Tibial artery (tissue), 4 donors: ENCODE measurements at places on chromosomes 3 and 15.
A peak's percentile ranks its signal among the peaks of the same experiment; 100 is the strongest.

DNA sequence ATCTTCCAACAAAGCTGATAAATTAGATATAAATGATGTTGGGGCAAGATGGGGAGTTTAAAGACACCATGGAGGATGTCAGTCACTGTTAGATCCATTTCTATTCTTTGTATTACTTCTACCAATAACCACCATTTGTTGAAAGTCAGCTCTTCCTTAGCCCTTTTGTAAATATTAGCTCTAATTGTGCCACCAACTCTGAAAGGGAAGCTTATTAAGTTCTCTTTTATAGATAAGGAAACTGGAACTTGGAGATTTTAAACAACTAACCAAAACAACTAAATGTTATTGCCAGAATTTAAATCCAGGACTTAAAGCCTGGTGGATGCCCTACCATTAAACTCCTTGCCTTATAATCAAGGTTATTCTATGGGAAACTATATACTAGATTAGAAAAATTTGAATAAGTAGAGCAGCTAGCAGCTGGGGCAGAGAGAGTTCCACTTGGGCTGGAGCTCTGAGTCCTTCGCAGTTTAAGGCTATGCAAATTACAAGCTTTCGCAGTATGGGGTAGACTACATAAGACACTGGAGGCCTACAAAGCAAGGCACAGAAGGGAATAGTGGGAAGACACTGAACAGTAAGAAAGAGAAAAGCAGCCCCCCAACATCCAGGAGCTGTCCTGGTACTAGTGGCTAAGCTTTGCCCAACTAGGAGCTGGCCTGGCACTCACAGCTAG, 52.6 kb downstream of the TM4SF18 start:
- no peak for DNase-seq

DNA sequence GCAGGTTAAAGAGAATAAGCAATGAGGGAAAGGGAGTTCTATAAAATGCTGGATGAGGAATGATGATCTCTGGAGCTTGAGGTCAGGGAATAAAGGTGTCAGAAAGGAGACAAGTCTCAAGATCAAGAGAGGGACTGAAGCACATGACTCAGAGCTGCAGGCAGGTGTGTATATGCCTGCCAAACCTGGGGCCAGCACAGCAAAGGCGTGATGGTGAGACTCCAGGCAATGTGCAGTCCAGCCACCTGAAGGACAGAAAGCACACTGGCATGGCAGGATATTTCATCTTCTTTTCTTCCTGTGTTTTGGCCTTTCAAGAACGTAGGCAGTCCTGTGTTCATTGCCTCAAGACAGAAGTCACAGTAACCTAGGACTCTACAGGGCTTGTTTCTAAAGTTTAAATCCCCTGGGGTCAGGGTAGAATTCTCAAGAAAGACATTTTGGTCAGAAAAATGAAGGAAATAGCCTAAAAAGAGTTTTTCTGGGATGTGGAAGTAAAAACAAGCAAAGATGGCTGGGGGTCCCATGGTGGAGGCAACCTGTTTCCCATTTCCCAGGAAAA, 55.5 kb upstream of the TOPAZ1 start:
- DNase-seq: no peak

DNA sequence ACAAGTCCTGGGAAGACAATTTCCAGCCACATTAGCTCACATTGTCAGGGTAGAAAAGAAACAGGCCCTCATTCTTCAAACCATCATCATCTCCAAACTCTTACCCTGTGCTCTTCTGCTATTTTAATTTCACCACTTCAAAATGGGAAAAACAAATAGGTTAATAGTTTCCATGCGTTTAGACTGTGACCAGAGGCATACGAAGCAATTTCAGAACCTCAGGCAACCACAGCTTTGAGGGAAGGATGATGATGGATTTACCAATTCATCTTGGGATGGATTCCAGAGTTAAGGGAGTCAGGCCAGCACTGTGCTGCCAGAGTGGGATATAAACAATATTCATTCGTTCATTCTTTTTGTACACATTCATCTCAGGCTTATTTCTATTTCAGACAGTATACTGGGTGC, 307.8 kb upstream of the TPRG1 start:
- no peak for DNase-seq

- no peak for DNase-seq
Observed at GRCh38 chr3:10352146-10352911, 31.4 kb upstream of the SEC13 start.

DNA sequence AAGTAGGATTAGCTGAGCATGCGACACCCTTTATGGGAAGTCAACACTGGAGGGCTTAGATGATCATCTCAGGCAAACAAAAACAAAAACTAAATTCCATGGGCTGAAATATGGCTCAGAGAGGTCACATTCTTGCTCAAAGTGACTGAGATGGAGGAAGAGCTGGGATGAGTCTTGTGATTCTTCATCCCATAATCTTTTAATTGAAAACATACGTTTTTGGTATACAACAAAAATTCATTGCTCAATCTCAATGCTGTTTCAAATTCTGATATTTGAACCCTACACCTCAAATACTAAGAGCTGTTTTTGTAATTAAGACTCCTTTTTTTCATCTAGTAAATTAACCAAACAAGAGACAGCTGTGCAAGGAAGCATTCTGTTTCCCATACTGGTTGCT, 257.0 kb downstream of the NR1D2 start:
- DNase-seq: no peak

GRCh38 chr3:30681649-30682211, 75.3 kb downstream of the TGFBR2 start:
- no peak for DNase-seq

DNA sequence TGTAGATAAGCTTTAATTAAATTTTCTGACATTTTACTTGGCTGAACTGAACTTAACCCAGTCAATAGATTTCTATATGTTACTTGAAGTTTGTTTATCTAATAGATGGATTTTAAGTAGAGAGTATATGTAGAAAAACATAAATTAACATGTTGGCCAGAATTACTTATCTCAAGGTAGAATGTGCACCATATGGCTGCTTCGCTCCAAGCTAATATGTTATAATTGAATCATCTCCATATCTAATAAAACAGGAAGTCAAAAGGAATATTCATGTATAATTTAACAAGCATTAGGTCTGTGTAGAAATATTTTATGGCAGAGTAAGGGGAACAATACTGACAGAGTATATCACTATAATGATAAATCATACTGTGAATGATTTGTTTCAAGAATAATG, 650.7 kb upstream of the ALCAM start:
- DNase-seq: no peak

DNA sequence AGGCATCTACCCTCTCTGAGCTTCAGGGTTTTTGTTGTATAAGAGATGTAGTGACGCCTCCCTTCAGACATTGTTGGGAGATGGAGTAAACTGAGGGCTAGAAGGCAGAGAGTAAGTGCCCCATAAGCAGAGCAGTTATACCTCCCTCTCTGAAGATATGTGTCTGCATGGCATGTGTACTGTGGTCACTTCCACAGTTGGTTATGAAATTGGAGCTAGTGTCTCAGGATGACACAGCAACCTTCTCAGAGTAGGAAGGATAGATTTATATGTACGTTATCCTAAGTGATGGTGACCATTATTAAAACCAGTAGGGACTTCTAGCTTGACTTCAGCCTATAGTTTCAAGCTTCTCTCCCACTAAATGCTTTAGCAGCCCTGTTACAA, 17.9 kb downstream of the PXK start:
- DNase-seq: no peak

- no peak for DNase-seq
Observed at GRCh38 chr3:32780735-32781210, 37.0 kb upstream of the TRIM71 start.

DNA sequence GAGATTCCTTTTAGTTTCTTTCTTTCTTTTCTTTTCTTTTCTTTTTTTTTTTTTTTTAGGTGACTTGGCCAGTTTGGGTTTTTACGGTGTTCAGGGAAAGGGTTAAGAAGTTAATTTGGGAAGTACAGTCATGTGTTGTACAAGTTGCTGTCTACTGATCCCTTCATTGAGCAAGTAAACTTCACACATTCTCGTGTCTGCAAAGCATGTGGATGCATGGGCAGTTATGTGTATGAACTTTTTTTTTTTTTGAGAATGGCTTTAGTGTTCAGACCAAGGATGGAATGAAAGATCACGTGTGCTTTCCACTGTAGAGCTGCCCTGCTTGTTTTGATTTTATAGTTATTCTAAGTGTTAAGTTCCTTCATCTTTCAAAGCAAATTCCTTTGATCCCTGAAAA, 132.3 kb downstream of the PGPEP1L start:
- DNase-seq: no peak

DNA sequence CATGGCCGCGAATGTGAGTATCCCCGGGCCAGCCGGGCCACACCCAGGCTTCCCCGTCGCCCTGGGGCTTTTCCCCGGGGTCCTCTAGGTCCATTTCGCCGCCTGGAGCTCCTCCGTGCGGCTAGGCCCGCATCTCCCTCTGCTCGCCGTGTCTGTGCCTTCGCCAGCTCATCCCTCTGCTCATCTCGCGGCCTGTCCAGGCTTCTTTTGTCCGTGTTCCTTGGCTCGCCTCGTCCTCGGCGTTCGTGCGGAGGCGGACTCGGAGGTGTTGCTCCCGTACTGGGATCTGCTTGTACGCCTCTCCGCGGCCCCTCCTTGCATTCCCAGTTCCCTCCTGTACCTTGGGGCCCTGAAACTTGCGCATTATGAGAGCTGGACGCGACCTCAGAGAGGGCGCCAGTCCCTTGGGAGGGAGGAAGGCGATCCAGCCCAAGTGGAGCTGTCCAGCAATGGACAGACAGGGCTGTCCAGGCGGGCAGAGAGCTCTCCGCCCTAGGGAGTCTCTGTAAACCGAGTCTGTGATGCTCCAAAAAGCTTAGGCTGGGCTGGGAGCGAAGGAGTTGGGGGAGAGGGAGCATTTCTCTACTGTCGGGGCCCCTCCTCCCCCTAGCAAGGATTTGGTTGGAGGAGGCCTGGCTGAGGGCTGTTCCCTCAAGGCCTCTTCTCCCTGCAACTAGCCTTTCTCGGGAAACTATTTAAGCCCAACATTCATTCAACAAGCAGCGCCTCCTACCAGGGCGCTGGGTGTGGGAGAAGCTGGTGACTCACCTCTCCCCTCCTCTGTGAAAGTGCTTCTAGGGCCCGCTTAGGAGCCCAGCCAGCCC, 553 bp downstream of the TMEM43 start:
- peak; percentile 91 for DNase-seq

GRCh38 chr15:35440265-35440664, 105.7 kb downstream of the DPH6 start:
- no peak for DNase-seq

- DNase-seq: no peak
Observed at GRCh38 chr3:120983841-120984240, 75.8 kb downstream of the STXBP5L start.

- DNase-seq: peak; percentile 84
Observed at GRCh38 chr3:99920481-99921376, 103.1 kb downstream of the CMSS1 start.

GRCh38 chr3:155643581-155644165, 101.2 kb downstream of the PLCH1 start:
- no peak for DNase-seq

DNA sequence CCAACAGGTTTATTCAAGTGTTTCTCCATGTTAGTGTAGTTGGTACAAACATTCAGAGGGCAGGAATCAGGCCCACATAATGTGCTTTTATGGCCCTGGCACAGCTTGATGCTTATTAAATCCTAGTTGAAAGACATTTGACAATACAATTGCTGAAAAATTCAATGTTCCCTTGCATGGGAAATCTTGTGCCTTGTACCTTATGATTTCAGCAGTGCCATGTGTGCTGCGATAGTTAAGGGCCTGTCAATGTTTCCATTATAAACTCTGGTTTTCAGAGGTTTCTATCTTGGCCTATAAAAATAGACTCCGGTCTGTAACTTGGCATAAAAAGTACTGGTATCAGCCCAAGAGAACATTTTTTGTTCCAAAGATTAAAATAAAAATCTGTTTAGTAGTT, 207.2 kb downstream of the TBC1D5 start:
- no peak for DNase-seq

- no peak for DNase-seq
Observed at GRCh38 chr3:12785096-12785495, 11.4 kb upstream of the CAND2 start.

GRCh38 chr3:46052531-46052930, 25.2 kb upstream of the XCR1 start:
- DNase-seq: no peak

- DNase-seq: peak; percentile 50
Observed at GRCh38 chr3:72960812-72961518, 35.6 kb upstream of the PPP4R2 start.

- DNase-seq: no peak
Observed at GRCh38 chr3:64352639-64352992, 127.3 kb upstream of the PRICKLE2 start.

- no peak for DNase-seq
Observed at GRCh38 chr15:56032373-56032772, 39.0 kb upstream of the NEDD4 start.

- DNase-seq: no peak
Observed at GRCh38 chr3:8113626-8114025, 388.0 kb upstream of the LMCD1 start.

- DNase-seq: peak; percentile 97
Observed at GRCh38 chr3:39383881-39384664, 903 bp downstream of the SLC25A38 start.

- no peak for DNase-seq
Observed at GRCh38 chr3:134388292-134388691, 14.0 kb upstream of the AMOTL2 start.

DNA sequence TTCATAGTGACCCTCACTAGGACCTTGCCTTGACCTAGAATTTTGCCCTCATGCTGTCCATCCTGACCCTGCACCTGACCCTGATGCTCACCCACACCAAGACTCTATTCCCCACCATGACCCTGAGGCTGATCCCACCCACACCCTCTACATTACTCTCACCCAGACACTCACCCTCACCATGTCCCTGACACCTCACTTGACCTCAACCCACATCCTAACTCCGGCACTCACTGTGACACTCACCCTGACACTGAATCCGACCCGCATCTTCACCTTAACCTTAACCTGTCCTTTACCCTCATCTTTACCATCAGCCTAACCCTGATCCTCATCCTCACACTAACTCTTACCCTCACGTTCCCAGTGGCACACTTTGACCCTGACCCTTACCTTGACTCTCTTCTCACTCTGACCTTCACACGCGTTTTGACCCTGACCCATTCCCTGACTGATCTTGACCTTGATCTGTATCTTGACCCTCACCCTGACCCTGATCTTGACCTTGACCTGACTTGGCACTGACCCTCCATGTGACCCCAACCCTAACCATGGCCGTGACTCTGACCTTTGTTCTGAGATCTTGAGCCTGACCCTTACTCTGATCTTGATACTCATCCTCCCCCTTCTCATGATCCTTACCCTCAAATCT, 22.2 kb upstream of the SLC25A26 start:
- no peak for DNase-seq

DNA sequence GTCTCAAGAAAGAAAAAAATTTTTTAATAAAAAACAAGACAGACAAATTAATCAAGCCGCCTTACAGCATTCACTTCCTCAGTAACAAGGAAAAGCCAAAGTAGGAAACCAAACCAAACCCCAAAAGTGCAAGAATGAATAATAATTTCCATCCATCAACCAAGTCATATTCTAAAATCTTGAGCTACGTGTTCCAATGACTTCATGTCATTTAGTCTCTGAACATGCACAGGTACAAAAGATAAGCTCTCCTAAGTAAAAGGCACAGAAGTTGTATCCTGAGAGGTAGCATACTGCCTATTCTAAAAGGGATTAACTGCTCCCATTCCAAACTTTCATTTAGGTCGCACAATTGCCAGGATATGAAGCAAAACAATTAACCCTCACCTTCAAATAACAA, 29.7 kb downstream of the SLC4A7 start:
- no peak for DNase-seq

GRCh38 chr15:89419370-89419984, 76.9 kb downstream of the RHCG start:
- no peak for DNase-seq

- DNase-seq: no peak
Observed at GRCh38 chr15:95485367-95485766, 845.1 kb upstream of the NR2F2 start.

- no peak for DNase-seq
Observed at GRCh38 chr15:28881170-28881569, 4.6 kb upstream of the APBA2 start.
